NCI-H446 (cell line): ENCODE measurements at places on chromosomes 11 and 22.

DNA sequence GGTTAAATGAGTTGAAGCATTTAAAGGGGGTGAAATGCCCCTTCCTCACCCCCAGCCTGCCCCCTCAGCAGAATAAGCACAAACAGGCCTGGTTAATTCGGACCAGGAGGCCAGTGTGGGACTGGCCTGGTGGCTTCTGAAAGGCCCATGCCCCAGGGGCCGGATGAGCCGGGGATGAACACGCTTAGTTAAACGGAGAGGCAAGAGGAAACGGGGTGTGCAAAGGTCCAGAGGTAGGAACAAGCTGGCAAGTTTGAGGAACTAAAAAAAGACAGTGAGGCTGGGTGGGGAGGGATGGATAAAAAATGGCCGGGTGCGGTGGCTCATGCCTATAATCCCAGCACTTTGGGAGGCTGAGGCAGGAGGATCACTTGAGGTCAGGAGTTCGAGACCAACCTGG lies 11.5 kb downstream of the SCUBE1 start:
- DNase-seq: no peak

GRCh38 chr11:132008872-132009271 lies 638.5 kb downstream of the NTM start:
- DNase-seq: no peak

- no peak for DNase-seq
Observed at GRCh38 chr22:41092847-41093411, 537 bp downstream of the EP300 start.

DNA sequence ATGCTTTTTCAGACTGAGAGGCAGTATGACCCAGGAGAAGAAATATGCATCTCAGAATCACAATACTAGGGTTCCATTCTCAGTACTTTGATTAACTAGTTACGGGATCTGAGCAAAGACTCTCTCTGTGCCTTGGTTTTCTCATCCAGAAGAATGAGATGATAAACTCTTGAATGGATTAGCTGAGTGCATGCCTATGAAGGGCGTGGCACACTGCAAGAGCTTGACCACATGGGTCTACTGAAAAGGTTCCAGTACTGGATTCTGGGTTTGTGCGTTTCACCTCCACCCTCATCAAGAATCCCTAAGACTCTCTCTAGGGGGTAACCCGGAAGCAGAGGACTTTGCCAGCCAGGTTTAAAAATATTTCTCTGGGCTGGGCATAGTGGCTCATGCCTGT lies 25.6 kb downstream of the PGA5 start:
- DNase-seq: no peak

DNA sequence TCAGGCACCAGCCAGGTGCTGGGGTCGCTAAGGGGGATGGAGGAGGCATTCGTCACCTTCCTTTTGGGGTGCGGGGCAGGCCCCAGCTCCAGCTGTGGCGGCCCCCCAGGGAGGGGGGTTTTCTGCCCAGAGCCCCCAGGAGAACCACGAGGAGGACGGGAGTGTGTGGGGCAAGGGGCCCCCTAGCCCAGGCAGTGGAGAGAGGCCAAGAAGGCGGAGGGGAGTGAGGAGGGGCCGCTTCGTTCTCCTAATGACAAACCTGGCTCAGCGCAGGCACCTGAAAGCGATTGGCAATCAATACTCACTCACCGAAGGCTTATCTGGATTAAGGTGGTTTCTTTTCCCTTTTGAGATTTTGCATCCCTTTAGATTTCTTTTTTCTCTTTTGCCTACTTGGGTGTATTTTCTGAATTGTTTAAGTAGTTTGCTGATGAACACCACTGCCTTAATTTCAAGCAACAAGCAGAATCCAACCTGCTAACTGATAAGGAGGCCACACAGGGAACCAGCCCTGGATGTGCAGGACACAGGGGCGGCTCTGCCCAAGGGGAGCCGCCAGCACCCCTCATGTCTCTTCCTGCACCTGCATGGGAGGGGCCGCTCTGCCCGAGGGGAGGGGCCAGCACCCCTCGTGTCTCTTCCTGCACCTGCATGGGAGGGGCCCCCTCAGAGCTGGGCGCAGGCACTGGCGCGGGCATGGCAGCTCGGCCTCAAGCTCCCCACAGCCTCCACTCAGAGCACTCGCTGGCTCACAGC lies 122.3 kb downstream of the BRD1 start:
- DNase-seq: no peak

GRCh38 chr22:27474112-27474571 lies 327.4 kb downstream of the MN1 start:
- no peak for DNase-seq

DNA sequence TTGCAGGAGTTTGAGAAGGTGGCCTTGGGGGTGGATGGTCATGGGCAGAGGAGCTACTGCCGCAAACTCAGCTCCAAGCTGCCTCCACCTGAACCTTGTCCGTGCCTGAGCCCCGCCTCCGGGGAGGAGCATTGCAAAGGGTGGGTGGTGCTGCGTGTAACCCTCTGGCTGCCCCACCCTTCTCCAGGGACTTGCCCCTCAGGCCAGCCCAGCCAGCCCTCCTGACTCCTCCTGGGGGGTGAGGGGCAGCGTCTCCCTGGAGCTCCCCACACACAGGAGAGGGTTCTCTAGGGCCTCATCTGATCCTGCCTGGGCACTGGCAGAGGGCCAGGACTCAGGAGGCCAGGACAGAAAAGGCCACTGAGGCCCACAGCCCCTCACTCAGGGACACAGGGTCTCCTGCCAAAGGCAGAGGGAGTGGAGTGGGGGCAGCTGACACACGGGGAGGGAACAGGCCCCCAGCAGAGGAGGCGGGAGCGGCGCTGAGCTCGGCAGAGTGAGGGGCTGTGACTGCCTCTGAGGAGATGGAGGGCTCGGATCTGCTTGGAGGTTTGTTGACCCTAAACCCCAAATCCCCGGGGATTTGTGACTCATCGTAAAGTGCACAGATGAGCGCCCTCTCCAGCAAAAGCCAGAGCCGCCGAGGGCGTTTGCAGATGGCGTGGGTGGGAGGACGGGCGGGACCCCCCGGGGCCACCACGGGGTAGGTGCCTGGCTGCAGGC lies 12.8 kb downstream of the BRSK2 start:
- DNase-seq: no peak

GRCh38 chr11:117278347-117278746 lies 12.8 kb upstream of the BACE1-AS start:
- DNase-seq: no peak

GRCh38 chr11:115996125-115996807 lies 492.1 kb upstream of the CADM1 start:
- DNase-seq: no peak

- no peak for DNase-seq
Observed at GRCh38 chr11:78432058-78432515, 14.5 kb upstream of the GAB2 start.

DNA sequence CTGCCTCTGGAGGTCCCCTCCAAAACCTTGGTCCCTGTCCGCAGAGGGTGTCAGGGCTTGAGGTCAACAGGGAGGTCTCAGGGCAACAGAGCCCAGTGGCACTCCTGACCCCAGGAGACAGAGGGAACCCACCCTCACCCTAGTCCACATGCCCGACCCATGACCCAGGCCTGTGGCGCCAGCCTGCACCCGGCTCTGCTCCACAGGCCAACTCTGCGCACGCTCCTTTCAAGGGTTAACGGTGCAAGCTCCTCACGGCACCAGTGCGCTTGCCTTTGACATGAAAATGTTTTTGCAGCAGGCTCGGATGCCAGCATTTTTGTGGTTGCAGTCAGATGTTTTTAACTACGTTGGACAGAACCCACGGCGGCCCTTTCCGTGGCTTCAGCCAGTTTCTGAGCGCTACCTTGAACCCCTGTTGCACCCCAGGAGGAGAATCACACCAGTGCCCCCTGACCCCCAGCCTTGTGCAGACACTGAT lies 68.6 kb downstream of the CDKN1C start:
- no peak for DNase-seq

DNA sequence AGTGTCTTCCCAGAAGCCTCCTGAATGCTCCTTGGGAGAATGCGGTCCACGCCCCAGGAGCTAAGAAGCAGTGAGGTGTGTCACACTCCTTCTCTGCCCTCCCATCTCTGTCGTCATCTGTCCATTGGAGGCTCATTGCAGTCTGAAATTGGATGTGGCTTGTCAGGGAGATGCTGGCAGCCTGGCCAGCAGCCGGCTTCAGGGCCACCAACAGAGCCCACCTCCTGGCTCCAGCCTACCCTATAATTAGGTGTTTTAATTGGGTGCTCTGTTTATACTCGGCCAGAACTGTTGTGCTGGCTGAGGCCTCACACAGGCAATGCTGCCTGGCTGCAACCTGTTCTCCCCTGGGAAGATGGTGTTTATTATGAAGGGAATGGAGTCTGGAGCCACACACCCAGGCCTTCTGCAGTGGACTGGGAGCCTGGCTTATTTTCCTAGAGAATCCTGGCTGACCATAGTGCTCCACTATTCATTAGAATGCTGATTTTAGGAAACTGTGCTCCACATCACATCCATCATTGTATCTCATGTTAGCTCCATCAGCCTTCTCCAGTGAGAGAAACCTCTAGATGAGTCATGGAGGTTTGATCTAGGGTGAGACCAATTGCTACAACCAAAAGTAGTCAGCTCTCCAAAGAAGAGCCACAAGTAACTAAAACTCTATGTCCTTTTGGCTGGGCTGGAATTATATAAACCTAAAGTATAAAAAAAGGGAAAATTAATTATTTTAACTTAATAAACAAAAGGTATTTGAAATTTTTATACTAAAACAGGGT lies 86.8 kb upstream of the CRTAM start:
- peak; percentile 85 for DNase-seq

GRCh38 chr11:28757725-28758515 lies 649.7 kb downstream of the METTL15 start:
- DNase-seq: no peak

- no peak for DNase-seq
Observed at GRCh38 chr11:8217926-8218325, 45.8 kb downstream of the LMO1 start.

- no peak for DNase-seq
Observed at GRCh38 chr11:71368966-71369365, 79.2 kb downstream of the DHCR7 start.

GRCh38 chr11:66625041-66625751 lies 8.8 kb downstream of the RBM14 start:
- DNase-seq: no peak

- no peak for DNase-seq
Observed at GRCh38 chr11:1178906-1179305, 21.2 kb downstream of the MUC5AC start.

DNA sequence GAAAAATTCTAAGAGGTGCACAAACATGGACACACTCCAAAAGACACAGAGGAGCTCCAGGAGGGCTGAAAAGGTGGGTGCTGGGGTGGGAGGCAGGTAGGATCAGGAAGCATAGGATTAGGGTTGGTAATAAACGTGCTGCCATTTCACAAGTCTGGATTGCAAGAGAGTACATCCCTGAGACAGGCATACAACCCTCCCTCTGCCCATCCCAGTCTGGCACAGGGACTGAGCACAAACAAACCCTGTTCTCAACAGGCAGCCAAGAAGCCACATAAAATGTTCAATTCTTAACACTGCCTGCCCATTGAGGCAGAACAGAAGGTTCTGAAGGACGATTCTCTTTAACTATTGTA lies 18.5 kb downstream of the SLC35F2 start:
- peak; percentile 83 for DNase-seq

GRCh38 chr11:4713241-4713640 lies 8.7 kb downstream of the MMP26 start:
- DNase-seq: no peak

GRCh38 chr11:102142333-102142732 lies 32.1 kb downstream of the YAP1 start:
- DNase-seq: no peak

DNA sequence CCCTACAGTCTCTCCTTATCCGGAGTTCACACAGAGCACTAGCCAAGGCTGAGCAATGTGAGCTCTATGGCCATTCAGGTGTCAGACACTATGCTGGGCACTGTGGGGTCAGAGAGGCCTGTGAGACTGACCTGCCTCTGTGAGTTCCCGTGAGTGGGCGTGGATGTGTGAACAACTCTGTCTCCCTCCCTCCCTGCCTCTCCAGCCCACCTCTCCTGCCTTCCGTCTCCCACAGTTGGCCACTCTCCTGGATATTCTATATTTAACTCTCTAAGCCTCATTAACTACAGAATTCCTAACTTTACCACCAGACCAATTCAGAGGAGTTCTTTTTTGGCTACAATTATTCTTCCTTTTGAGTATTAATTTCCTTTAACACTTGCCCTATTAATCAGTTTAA lies 191.6 kb upstream of the NCAM1 start:
- no peak for DNase-seq

DNA sequence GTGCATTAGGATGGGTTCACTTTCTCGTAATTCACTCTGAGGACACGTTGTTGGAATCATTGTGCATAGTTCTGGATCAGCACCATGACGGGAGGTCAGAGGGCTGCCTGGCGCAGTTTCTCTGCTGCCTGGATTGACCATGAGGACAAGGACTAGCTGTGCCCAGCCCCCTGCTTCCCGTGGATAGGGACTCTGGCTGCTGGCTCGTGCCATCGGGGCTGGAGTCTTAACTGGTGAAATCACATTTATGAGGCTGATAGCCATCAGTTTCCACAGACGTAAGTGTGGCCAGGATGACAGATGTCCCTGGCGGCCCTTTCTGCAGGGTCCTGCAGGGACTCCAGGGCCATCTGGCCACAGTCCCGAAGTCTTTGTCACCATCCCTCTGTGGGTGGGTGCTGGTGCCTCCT lies 24.1 kb upstream of the GRAMD4 start:
- DNase-seq: no peak

DNA sequence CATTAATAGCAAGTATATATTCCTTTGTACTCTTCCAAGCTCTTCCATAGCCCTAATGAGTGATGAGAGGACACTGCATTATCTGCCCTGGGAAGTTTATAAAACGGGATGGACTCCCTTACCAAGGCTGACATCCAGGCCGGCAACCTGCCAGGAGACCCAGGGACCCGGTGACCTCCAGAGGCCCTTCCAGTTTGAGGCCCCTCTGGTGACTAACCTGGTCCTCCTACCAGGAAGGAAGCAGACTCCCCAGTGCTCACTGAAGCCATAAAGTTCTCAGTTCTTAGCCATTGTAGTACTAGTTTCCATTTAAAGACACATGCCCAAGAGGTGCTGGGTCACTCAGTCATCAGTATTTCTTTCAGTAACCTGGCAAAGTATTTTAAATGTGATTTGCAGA lies 345.4 kb downstream of the TENM4 start:
- DNase-seq: no peak
